ENCODE measurements at places on chromosomes 12 and 14.

DNA sequence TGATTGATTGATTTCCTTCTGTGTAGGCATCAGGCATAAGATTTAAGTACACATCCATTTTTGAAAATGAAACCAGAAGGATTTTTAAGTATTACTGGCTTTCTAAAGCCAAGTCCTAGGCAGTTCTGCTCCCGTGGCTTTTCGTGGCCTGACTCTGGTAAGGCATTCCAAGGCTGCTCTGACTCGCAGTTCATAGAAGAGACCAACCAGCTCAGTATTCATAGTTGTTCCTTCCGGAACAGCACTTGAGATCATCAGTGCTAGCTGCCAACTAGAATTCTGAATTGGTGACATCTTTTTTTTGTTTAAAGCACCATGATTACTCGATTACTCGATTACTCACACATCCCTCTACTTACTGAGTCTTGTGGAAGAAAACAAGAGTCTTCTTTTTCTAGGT lies 25.9 kb downstream of the SUDS3 start:
- no peak for DNase-seq

DNA sequence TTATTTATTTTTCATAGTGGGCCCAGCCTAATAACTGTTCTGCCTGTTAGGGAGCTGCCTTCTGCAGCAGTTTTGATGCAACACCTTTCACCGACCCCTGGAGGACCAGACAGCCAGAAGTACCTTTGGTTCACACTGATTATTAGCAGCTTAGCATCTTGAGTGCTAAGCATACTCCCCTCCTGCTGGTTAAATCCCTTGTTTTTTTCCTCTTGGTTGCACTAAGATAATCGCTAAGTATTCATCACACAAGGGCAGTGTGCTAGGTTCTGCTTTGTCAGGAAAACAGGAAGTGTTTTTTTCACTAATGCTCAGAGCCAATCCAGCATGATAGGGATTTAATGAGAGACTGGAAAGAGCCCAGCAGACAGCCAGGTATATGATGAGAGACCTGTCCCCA lies 437.0 kb downstream of the FUT8 start:
- DNase-seq, result no peak

- DNase-seq, result no peak
Measured at GRCh38 chr12:47940773-47941474, 22.5 kb upstream of the TMEM106C start.

DNA sequence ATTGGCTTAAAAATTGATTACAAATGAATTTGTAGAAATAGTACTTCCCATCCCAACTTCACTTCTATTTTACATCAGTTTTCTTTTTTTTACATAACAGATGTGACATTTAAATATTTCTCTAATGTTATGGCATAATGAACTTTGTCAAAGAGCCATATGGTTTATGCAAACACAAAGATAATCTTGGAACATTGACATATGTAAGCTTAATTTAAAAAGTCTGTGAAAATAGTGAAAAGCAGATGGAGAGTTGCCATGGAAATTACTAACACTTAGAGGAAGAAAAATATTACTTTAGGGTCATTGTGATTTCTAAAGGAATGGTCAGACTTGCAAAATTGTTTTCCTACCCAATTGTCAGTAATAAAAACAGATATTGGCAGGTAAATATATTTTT lies 232.4 kb downstream of the AEBP2 start:
- DNase-seq, result peak; percentile 54

DNA sequence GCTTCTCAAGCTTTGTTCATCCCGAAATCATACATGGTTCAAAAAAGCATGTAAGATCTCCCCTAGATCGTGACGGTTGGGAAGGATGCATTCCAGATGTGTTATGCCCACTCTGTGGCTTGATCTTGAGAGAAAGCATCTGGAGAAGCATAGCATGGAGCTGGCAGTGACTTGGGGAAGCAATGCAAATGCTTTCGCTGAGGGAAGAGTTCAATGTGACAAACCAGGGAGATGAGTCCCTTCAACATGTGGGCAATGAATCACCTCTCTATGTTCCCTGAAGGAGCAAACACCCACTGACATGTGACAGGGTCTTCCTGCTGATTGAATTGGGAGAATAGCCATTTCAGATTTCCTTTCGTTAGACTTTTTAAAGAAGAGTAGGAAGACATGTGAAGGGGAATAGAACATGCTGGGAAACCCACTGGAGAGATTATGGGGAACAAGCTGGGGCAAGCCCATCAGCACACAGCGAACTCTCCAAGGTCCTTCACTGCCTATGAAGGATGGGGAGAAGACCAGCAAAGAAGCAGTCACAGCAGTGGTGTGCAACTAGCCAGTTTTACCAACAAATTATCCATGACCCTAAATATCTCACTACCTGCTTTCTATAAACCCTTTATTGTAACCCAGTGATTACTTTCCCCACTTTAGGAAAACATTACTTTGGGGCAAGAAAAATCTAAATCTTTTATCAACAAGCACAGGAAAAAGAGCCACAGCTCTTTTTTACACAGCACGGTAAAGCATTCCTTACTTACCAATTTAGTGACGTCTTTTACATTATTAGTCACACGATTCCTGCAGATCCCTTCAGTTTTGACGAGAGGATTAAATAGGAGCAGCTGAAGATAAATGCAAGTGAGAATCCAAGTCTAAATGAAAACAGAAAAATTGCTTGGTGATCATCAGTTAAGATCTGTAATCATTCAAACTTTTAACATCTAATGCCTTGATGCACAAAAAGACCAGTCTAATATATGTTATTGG lies 35.0 kb downstream of the KITLG start:
- no peak for DNase-seq

GRCh38 chr12:91103101-91103500 lies 8.2 kb downstream of the LUM start:
- no peak for DNase-seq

GRCh38 chr14:100083706-100084105 lies 18.5 kb downstream of the EVL start:
- no peak for DNase-seq

DNA sequence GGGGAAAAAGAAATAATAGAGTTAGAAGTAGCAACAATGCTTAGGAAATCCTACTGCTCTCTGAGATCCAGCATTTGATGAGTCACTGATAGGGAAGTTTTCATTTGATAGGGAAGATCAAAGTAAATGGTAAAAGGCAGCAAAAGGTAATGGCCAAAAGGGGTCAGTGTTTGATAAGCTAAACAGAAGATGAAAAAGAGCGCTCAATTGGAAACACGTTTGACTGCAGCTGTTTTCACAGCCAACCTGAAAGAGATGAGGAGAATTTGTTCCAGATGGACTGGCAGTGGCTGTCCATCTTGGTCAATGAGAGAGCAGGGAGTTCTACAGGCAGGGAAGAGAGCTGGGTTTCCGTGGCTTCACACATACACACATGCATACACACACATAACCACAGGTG lies 264.2 kb downstream of the TMEM132C start:
- DNase-seq, result no peak

DNA sequence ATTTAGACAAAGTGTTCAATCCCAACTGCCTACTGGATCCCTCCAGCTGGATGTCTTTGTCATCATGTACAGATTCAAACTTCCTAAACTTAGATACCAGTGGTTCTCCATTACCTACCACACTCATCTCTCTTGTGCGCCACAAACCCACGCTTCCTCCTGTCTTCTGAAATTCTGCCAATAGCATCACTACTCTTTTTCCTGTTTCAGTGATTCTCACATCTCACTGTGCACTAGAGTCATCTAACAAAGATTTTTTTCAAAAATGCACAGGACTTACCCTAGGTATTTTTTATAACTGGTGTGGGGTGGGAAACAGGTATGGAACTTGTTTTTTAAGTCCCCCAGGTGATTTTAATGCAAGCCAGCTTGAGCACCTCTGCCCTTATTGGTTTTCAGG lies 5.9 kb downstream of the PSMB5 start:
- DNase-seq, result no peak

- DNase-seq, result no peak
Measured at GRCh38 chr14:69711881-69712560, 54.9 kb upstream of the SRSF5 start.

- DNase-seq, result no peak
Measured at GRCh38 chr12:94092516-94093241, 55.7 kb upstream of the PLXNC1 start.

- peak; percentile 64 for DNase-seq
Measured at GRCh38 chr12:122227341-122227740, 1.5 kb upstream of the DIABLO start.
